ENCODE measurements at places on chromosomes 1 and 21.

DNA sequence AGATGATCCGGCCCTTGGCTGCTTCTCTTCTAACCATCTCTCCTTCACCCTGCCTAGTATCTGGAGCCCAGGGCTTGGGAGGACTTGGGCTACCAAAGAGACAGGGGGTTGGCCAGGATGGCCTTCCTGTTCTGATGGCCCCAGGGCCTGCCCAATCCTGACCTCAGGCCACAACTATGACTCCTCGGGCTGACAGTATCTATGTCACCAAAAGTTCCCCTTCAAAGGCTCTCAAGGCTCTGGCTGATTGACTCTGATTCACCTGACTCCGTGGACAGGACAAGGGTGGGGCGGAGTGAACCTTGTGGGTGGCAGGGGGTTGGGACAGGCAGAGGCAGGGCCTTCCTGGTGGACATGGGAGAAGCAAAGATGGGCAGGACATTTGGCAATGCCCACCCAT, 12.7 kb downstream of the MEF2D start:
- DNase-seq: no peak

GRCh38 chr1:45621501-45621836, 2.4 kb downstream of the CCDC17 start:
- no peak for DNase-seq

- no peak for DNase-seq
Measured at GRCh38 chr1:217244971-217245370, 385.9 kb downstream of the GPATCH2 start.

DNA sequence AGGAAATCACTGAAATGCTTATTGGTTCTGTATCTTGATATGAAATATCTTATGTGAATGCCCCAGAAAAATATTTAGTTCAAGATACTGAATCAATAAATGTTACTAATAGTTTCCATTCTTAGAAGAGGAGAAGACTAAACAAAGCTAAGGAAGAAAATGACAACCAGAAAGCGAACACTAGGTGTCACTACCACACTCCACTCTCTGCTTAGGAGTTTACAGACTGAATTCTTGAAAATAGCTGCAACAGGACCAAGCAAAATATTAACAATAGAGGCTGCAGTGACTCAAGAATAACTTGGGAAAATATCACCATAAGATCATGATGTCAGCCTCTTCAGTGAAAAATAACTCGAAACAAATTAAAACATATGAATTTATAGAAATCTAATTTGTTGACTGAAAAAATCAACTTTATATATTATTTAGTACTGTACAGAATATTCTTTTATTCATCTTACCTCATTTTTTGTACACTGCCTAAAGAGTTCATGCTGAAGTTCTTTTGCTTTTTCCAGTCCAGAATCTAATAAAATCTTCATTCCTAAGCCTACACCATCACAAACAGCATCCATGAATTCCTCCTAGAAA, 61.6 kb downstream of the KIF14 start:
- DNase-seq: peak; percentile 65

- no peak for DNase-seq
Measured at GRCh38 chr1:225888898-225889601, at the start of gene LEFTY1. Gene LEFTY1, minus strand, starts transcription at chr1:225889146. Its CDS starts 80 bp downstream, at chr1:225889066.

GRCh38 chr1:1910651-1911331, 4.3 kb upstream of the CALML6 start:
- DNase-seq: no peak

DNA sequence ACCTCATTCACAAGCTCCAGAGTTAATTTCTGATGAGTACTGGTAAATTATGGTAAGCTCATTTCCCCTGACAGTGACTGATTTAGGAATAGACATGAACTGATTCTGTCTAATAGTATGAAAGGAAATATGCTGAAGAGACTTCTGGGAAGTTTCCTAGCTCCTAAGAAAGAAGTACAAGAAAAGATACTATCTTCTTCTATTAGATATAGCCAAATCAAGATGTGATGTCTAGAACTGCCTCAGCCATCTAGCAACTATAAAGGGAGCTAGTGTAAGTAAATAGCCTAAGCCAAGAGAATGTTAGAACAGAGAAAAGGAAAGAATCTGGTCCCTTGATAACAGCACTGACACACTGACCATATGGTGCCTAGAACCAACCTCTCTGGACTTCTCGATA, 10.7 kb upstream of the PHTF1 start:
- no peak for DNase-seq

GRCh38 chr1:88737338-88737927, 53.4 kb downstream of the PKN2 start:
- DNase-seq: no peak

DNA sequence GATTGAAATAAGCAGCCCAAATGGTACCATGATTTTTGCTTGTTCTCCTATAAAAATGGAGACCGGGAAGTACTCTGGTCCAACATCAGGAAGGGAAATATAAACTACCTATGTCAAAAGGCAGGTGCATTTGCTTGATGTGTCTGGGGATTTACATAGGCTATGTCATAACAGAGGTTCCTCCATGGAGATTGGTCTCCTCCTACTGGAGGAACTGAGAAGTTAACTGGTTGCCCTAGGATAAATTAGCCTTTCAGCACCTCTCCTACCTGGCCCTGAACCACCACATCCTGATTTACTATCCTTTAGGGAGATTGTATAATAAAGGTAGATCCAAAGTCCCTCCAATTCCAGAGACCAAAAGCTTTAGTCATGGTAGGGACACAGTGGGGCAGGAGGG, 1109.3 kb upstream of the B3GALT2 start:
- DNase-seq: peak; percentile 57

DNA sequence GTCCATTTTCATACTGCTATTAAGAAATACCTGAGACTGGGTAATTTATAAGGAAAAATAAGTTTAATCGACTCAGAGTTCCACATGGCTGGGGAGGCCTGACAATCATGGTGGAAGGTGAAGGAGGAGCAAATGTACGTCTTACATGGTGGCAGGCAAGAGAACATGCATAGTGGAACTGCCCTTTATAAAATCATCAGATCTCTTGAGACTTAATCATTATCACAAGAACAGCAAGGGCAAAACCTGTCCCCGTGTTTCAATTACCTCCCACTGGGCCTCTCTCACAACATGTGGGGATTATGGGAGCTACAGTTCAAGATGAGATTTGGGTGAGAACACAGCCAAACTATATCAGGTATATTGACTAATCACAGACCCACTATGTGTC, 370.2 kb upstream of the USP24 start:
- no peak for DNase-seq

DNA sequence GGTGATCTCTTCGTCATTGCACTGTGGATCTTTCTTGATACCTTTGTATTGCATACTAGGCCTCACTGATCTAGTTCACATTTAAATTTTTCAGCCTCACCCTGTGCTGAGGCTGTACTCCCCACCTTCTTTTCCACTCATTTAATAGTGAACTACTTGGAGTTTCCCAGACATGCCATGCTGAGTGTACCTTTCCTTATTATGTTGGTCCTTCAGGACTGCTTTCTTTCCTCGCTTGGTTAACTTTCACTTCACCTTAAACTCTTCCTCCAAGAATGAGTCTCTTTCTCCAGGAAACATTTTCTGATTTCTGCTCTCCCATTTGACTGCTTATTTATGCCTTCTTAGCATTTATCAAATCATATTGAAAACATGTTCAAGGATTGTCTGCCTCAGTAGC, 20.8 kb downstream of the RNF2 start:
- no peak for DNase-seq
